ENCODE measurements at places on chromosomes 16 and 17.

DNA sequence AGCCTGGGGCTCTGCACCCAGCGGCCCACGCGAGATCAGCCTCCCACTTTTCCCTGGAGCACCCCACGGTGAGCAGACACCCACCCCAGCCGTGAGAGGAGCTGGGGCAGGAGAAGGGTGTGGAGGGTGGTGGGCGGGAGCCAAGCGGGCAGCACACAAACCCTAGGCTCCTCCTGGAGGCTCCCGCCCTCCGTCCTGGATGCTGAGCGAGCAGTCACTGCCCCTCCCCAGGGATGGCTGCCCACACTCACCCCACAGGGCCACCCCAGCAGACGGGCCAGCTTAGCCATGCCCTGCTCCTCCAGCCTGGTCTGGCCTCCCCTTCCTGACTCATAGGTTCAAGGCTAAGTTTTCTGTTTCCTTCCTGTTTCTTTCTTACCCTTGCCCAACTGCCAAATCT lies 15.7 kb upstream of the ABCC3 start:
- DNase-seq = no peak

GRCh38 chr16:28100810-28101532 lies 37.5 kb upstream of the GSG1L start:
- DNase-seq = no peak

- no peak for DNase-seq
Observed at GRCh38 chr16:47925811-47926460, 229.9 kb downstream of the ABCC12 start.

- DNase-seq = no peak
Observed at GRCh38 chr17:46044286-46044928, 45.4 kb downstream of the STH start.

DNA sequence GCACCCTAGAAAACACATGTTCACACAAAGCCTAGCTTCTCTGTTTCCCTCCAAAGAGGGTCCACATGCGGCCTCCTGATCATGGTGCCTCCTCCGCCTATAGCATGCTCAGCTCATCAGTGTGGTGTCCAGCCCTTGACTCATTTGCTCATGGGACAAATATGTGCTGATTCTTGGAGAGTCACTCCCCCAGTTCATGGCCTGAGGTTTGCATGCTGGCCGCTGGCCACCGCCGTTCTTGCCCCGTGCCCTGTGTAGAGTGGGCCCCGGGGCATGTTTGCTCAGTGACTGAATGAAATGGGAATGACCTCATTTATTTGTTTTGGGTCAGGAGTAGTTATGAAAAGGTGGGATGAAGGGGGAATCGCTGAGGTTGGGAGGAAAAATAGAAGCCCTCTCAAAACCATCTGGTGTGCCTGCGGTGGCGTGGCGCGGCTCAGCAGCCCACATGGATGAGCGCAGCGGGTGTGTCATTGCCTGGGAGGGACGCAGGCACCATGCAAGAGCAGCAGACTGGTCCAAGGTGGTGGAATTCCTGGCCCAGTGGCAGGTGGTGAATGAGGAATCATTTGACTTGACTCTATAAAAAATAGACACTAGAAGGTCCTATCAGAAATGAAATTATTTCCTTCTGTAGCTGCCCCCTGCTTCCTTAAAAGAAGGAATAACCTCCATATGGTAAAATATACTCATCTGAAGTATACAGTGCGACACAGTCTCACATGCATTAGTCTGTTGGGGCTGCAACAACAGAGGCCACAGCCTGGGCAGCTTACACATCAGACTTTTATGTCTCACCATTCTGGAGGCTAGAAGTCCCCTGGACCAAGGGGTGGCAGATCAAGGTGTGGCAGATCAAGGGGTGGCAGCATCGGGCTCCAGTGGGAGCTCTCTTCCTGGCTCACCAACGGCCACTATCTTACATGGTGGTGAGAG lies 31.7 kb downstream of the CRISPLD2 start:
- DNase-seq = no peak

Measured in effector memory CD4-positive, alpha-beta T cell (primary cell).